ENCODE measurements at places on chromosomes 4 and X.
A peak's percentile ranks its signal among the peaks of the same experiment; 100 is the strongest.

DNA sequence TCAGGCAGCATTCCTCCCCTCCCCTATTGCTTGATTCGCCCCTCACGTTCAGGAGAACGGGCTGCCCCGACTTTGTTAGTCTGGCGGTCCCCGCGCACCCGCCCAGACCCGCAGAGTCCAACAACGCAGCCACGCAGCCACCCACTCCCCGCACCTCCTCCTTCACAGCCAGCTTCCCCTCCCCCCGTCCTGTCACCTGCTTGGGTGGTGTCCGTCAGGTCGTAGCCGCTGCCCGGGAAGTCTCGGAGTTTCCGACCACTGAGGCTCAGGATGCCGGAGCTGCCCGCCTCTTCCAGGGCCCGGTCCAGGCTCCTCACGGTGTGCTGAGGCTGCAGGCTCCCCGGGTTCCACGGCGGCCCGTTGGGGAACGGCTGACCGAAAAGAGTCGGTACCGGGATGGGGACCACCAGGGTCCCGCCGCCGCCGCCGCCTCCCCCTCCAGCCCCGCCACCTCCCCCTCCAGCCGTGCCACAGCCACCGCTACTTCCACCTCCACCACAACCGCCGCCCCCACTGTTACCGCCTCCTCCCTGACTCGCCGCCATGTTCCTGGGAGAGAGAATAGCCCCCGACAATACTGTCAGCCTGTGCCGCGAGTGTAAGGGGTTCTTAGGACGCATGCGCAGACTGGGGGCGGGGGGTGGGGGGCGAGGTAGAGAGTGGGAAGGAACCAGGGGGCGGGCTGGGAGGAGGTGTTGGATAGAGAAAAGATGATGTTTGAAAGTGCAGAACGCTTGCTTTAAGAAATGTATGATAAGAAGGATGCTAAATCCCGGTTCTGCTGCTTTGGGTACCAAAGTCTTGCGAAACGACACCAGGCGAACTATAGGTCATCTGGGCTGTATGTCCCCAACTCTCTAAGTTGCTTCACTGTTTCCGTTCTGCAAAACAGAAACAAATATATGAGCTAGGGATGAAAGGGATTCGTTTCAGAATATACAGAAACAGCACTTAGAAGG is at the start of gene LRCH2:
Gene LRCH2, minus strand, starts transcription at position 600 of the 959 bp plus-strand sequence. Its CDS starts 55 bp downstream, at position 545.
- no peak for DNase-seq

- DNase-seq = no peak
Measured at GRCh38 chr4:82918091-82918490, 17.6 kb downstream of the THAP9 start.

DNA sequence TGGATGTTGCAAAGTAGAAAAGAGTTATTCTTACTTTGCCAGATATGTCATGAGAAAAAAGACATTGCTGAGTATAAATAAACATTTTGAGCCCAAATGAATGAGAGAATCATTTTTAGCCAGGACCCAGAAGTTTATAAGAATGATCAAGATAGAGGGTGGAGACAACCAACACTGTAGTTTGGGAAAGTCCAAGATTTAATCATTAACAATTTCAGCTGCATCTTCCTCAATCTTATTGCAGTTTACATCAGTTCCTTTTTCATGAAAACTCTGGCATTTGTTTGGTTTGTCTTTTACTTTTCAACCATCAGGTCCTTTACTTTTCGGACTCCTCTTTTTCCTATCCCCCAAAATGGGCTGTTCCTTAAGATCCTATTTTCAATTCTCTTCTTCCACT is 645.9 kb downstream of the ANKRD50 start:
- DNase-seq = no peak

DNA sequence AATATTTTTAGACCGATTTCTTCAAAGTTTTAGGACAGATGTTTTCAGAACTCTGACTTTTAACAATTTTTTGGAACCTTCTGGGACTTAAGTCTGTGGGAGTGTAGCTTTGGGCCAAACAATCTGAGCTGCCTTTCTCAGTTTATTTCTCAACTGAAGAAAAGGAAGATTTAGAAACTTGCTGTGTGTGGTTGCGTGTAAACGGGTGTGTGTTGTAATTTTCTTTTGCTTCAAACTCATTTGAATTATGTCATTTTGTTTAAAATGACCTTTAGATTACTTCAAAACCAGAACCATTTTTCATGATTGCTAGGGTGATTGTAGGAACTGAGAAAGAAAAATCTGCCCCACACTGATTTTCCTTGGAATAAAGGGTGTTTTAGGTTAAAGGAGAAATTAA is 577.7 kb upstream of the GALNTL6 start:
- DNase-seq = no peak

- no peak for DNase-seq
Measured at GRCh38 chr4:39700554-39700953, 2.6 kb downstream of the UBE2K start.

- DNase-seq = no peak
Measured at GRCh38 chr4:181566490-181566889, 676.7 kb upstream of the TENM3 start.

DNA sequence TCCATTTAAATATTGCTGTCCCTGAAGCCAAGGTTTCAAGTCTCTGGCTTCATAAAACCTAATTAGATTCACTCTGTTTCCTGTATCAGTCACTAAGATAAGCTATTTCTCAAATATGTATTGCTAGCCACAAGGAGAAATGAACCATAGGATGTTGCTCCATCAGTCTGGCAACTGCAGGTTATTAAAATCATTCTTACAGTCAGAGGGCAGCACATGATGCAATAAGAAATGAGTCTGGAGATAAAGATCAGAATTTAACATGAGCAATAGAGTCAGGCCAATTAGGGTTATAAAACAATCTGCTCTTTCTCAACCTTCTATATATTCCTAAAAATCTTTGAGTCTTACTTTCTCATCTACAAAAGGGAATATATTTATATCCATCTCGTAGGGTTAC is 7.2 kb downstream of the PRKG2 start:
- DNase-seq = no peak

- DNase-seq = no peak
Measured at GRCh38 chr4:131721883-131722282, 1427.2 kb upstream of the PCDH10 start.

- DNase-seq = no peak
Measured at GRCh38 chr4:55258152-55258865, 87.7 kb upstream of the SRD5A3 start.

- no peak for DNase-seq
Measured at GRCh38 chr4:58776627-58777026, 1666.4 kb upstream of the IGFBP7 start.

GRCh38 chr4:155688860-155689259 is 22.2 kb downstream of the GUCY1A1 start:
- no peak for DNase-seq

DNA sequence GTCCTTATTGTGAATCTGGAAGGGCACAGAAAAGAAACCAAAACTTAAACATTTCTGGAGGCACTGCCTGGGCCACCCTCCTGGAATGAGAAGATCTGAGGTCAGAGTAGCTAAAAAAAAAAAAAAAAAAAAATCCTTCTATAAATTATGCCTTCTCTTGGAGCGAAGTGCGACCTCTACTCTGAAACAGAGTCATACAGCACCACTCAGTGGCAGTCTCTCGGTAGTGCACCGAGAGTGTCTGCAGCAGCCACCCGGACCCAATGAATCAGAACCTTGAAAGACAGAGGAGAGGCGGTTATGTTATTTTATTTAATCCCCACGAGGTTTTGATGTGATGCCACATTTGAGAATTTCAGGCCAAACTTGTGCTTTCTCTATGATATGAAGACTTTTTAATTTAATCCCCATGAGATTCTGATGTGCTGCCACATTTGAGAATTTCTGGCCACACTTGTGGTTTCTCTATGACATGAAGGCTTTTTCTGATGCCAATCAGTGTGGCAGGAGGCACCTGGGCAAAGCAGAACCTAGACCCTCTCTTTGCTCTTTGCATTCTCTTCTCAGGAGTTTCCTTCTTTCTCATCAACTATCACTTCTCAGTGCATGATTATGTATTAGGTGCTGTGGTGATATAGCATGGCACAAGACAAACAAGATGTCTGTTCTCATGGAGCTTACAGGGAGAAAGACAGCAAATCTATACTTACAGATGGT is 5.6 kb upstream of the CT47C1 start:
- DNase-seq = peak; percentile 1

- no peak for DNase-seq
Measured at GRCh38 chr4:5051278-5052203, at the start of gene STK32B. TSS of gene STK32B (plus strand) at chr4:5051480.

GRCh38 chr4:184162596-184162995 is 55.1 kb downstream of the ENPP6 start:
- DNase-seq = no peak

- no peak for DNase-seq
Measured at GRCh38 chr4:152620915-152621314, 58.9 kb downstream of the TMEM154 start.

DNA sequence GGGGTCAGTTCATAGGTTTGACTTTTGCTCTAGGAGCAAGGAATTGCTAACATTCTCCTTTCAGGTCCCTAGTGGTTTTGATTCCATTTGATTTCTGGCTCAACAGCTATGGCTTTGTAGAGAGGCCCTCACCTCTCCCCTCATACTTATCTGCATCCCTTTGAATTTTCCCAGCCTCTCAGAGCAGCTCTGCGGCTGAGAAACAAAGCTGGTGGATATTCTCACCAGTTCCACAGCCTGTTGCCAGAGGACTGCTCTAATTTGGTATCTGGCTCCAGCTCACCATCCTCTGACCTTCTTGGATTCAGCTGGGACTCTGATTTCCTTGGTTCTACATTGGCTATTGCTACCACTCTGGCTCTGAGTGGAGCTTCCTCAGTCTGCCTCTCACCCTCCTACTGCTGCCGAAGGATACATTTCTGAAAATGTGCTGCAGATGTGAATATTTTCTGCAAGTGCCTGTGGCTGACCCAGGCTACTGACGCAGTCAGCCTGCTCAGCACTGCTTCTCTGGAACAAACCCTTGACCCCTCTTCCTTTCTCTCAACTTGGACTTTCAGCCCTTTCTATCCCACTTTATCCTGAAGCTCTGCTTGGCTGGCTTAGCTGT is 110.9 kb upstream of the ENPEP start:
- no peak for DNase-seq

GRCh38 chr4:23814996-23815660 is 74.7 kb downstream of the PPARGC1A start:
- DNase-seq = no peak

DNA sequence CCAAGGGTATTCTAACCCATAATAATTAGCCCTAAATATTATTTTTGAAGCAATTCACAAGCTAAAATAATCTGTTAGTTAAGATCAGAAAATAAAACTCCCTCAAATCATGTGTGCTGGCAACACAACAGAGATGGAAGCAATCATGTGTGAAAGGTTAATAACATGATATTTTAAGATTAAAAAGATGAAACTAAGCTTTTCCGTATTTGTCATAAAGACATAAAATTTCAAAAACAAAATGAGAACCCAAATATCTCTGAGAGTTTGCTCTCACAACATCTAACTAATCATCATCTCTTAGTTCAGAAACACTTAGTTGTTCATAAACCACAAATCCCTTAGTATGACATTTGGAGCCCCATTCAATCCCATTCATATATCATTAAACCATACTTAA is 749.1 kb downstream of the CCSER1 start:
- DNase-seq = no peak

GRCh38 chrX:38271154-38271716 is 50.6 kb upstream of the SRPX start:
- DNase-seq = no peak

DNA sequence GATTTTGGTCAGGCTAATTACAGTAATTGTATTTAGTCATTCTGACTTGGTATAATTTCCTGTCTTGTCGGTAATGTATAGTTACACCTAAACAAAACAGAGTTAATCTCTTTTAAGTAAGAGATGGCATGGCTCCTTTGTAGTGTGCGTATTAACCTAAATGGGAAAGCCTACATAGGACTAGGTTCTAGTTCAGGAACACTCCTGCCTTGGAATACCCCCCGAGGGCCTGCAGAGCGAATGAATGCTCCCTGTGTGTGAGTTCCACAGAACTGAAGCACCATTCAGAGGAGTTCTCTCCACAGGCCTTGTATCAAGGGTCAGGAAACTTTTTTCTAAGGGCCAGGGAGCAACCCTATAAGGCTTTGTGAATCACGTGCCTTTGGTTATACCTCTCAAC is 44.9 kb upstream of the STIM2 start:
- DNase-seq = no peak

DNA sequence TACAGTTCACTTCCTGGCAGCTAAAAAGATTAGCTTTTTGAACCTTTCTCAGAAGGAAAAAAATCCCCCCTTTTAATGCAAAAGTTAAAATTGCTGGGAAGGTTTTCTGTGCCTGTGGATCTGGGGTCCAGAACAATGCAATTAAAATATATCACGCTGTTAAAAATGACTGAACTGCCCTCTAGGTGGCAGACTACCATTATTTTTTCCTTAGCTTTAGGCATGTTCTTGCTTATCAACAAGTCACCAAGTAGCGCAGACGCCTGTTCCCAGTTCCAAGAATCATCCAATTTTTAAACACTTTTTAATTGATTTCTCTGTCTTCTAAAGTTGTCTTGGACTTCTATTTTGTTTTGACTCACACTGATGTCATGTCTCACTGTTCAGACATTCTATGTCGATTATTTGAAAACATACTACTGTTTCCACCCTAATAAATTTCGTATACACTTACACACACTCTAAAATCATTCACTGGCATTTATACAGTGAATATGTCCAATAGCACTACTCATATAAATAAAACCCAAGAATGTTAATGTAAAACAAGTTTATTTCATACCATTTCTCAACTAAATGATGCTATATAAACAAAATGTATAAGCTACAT is 661.6 kb downstream of the RAPGEF2 start:
- no peak for DNase-seq

DNA sequence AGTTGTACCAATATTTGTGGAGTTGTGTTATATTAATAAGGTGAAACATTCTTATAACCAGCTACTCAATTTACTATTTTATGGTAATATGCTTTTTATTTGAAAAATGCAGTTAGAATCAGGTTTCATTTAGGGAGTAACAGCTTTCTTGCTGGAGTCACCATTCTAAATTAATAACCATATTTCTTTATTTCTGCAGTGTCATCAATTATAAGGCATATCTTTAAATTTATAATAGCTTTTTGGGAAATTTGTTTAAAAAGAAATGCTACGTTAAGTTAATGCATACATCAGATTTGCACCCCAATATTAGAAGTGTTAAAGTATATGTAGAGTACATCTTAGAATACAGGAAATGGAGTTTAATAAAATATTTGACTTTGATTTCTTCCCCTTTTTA is 18.9 kb downstream of the USP38 start:
- no peak for DNase-seq

DNA sequence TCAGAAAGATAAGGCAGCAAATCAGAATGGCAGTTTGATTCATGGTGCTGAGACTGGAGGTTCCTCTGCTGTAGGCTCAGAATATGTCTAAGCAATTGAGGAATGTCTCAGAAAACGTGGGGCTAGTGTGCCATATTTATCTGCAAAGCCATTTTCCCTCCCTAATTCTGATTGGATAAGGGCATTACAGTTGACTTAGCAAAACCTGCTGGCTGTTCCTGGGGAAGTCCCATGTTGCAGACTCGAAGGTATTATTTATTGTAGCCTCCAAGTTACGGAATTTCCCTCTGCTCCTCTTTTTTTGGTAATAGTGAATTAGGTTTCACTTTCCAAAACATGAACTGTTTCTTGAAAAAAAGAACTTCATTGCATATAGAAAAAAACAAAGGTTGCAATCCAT is at the start of gene CXCL10:
Gene CXCL10, minus strand, starts transcription at position 109 of the 400 bp plus-strand sequence. Its CDS starts 66 bp downstream, at position 43.
- no peak for DNase-seq

Data from stimulated activated CD4-positive, alpha-beta T cell treated with anti-CD3 and anti-CD28 coated beads, Interleukin-1b, Interleukin-23, amount 100 ng/mL, for 4 hours (primary cell).